ENCODE measurements at places on chromosomes 4 and X. TPM values are rescaled to one million over a fixed set of nuclear protein-coding genes. Genes with fewer than 3 reads are reported as not detected.

The SCFD2 gene
- 7.0 TPM for total RNA-seq

The GDPD2 gene
- total RNA-seq: 0.44 TPM

The SULT1B1 gene
- total RNA-seq: 0.24 TPM

The SSX3 gene
- not detected for total RNA-seq

The CEP135 gene
- 7.3 TPM for total RNA-seq

The DMRTC1 gene
- total RNA-seq: not detected

The FMR1NB gene
- not detected for total RNA-seq

The RNF4 gene
- total RNA-seq: 63.5 TPM

The CDS1 gene
- total RNA-seq: 37.3 TPM

The EGF gene
- 20.4 TPM for total RNA-seq

The CXCL11 gene
- not detected for total RNA-seq

The SPANXA2 gene
- total RNA-seq: 4.7 TPM

The CCNA2 gene
- 61.9 TPM for total RNA-seq

The ZXDA gene
- 2.4 TPM for total RNA-seq

The GAGE12F gene
- total RNA-seq: not detected

The S100P gene
- 837 TPM for total RNA-seq

DNA sequence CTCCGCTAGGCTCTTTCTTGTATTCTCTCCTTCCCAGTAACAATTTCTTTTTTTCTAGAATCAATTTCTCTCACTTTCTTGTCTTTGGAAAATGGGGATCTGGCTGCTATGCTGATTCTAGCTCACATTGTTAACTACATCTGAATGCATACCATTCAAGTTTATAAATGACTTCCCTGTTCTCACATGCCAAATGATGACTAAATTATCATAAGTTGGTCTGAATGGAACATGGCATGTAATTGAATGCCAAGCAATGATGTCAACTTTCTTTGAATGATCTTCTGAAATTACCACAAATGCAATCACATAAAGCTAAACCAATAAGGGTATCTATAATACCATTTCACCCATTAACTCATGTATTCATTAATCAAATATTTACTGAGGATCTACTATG lies 2.7 kb upstream of the ITM2A start:
- H3K36me3 ChIP-seq: no peaks in the 10 kb centered on the region
- no peak overlapping the region for H3K4me3 ChIP-seq
- no peak overlapping the region for H3K27ac ChIP-seq
- DNase-seq: no peak

DNA sequence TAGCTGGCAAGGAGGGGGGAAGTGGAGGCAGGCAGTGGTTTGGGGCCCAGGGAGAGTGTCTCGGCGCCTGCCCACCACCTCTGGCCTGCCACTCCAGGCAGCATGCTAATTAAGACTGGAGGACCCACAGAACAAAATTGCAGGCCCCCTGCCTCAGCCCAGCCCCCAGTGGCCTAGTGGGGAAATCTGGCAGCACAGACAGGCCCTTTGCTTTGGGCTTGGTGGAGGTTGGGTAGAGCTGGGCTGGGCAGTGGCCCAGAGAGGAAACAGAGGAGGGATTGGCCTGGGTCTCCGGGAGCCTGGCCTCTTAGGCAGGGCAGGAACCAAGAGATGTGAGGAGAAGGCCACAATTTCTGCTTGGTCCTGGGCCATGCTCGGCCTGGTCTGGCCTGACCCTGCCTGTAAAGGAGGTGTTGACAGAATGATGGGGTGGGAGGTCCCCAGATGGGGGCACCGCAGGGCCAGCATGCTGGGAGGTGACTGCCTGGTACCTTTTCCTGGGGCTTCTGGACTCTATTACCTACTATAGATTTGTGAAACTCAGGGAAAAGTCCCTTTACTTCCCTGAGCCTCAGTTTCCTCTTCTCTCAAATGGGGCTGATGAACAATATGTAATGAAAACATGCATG lies 92.4 kb upstream of the PJA1 start:
- H3K36me3 ChIP-seq: no peaks in the 10 kb centered on the region
- H3K27me3 ChIP-seq: peaks cover 5% of the 10 kb centered on the region
- no peak for DNase-seq
- no peak overlapping the region for H3K27ac ChIP-seq
- H3K4me3 ChIP-seq: no peak overlapping the region

DNA sequence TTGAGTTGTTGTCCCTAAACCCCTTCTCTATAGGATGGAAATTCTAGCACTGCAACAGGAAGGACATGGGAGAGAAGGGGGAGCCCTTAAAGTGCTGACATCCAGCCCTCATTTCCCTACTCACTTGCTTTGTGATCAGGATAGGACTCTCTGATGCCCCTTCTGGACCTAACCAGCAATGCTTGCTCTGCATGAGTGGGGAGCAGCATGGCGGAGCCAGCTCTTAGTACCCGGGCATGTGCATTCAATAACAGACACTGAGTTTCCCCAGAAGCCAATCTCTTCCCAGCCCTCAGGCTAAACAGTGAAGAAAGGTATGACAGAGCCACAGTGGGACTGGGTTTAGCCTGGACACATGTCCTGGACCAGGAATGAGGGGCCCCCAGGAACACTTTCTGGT lies 14.0 kb downstream of the SOD3 start:
- H3K4me1 ChIP-seq: no peaks in the 10 kb centered on the region
- H3K27me3 ChIP-seq: no peaks in the 10 kb centered on the region
- H3K36me3 ChIP-seq: no peaks in the 10 kb centered on the region
- H3K27ac ChIP-seq: no peak overlapping the region
- H3K4me3 ChIP-seq: no peak overlapping the region

GRCh38 chrX:50071494-50071893 lies 129.3 kb downstream of the AKAP4 start:
- no peaks in the 10 kb centered on the region for H3K27me3 ChIP-seq
- no peaks in the 10 kb centered on the region for H3K4me1 ChIP-seq
- DNase-seq: no peak
- H3K27ac ChIP-seq: no peak overlapping the region
- no peaks in the 10 kb centered on the region for H3K36me3 ChIP-seq

- no peak for DNase-seq
- no peaks in the 10 kb centered on the region for H3K36me3 ChIP-seq
- H3K4me1 ChIP-seq: peaks cover 37% of the 10 kb centered on the region
- no peak overlapping the region for H3K27ac ChIP-seq
These were observed 480 bp downstream of the USP46 start for GRCh38 chr4:52658641-52659000.

GRCh38 chrX:73903941-73904340 lies 340.9 kb downstream of the CHIC1 start:
- no peak overlapping the region for H3K27ac ChIP-seq
- DNase-seq: no peak
- no peaks in the 10 kb centered on the region for H3K27me3 ChIP-seq
- H3K4me3 ChIP-seq: no peak overlapping the region

DNA sequence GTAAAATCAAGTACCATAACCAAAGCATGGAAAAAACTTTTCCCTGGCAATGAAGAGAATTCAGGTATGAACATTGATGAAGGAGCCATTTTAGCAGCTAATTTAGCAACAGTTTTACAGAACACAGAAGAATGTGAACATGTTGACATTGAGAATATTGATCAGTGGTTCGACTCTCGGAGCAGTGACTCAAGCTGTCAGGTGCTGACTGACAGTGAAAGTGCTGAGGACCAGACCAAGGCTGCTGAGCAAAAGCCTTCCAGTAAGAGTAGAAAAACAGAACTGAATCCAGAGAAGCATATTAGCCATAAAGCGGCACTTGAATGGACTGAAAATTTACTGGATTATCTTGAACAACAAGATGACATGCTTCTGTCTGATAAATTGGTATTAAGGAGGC lies 2.8 kb downstream of the TIGD2 start:
- peaks cover 11% of the 10 kb centered on the region for H3K36me3 ChIP-seq
- H3K4me1 ChIP-seq: peaks cover 9% of the 10 kb centered on the region

DNA sequence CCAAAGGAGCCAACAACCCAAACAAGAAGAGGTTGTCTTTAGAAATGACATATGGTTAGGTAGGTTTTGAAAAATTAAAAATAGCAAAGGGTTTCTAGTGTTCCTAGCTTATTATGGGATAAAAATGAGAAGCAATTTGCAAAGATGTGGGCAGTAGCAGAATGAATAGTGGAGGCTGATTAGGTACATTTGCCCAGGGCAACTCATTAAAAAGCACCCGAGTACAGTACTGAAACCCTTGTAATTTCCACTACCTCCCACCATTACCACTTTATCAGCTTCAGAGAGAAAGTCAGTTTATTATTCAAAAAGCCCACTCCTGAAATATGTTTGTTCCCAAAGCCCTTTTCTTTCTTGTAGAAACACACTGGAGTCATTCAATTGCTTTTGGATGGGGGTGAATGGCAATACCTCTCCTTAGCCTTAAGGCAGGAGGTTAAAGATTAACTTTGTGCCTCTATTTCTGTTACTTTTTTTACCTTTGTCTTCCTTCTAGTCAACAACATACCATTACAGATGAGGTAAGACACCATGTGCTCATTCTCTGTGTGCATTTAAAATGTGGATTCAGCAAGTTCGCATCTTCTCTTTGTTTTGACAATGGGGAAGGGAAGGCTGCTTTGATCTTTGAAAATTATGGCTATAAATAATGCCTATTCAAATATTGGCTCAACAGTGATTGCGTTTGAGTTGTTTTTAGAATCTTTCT lies 353.8 kb upstream of the CASK start:
- H3K4me1 ChIP-seq: no peaks in the 10 kb centered on the region
- H3K27me3 ChIP-seq: no peaks in the 10 kb centered on the region
- H3K27ac ChIP-seq: no peak overlapping the region
- no peak for DNase-seq

GRCh38 chr4:123446865-123447474 lies 50.4 kb downstream of the SPRY1 start:
- no peaks in the 10 kb centered on the region for H3K36me3 ChIP-seq
- H3K4me3 ChIP-seq: no peak overlapping the region
- no peak overlapping the region for H3K27ac ChIP-seq
- H3K4me1 ChIP-seq: peaks cover 16% of the 10 kb centered on the region

GRCh38 chrX:43315622-43316021 lies 340.5 kb upstream of the MAOA start:
- no peak overlapping the region for H3K27ac ChIP-seq
- H3K36me3 ChIP-seq: no peaks in the 10 kb centered on the region
- H3K27me3 ChIP-seq: no peaks in the 10 kb centered on the region
- no peak for DNase-seq

DNA sequence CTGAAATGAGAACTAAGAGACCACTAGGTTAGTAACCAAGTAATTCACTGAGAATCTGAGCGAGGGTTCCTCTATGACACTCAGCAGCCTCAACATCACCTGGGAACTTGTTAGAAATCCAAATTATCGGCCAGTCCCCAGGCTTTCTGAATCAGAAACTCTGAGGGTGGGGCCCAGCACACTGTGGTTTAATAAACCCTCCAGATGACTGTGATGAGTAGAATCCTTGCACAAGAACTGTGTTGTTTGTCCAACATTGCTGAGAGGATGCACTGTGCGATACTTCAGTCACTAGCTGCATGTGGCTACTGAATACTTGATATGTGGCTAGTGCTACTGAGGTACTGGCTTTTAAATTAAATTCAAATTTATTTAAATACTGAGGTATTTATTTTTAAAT lies 243.9 kb downstream of the MAML3 start:
- no peaks in the 10 kb centered on the region for H3K27me3 ChIP-seq
- H3K4me1 ChIP-seq: peaks cover 32% of the 10 kb centered on the region
- H3K36me3 ChIP-seq: no peaks in the 10 kb centered on the region
- DNase-seq: no peak
- no peak overlapping the region for H3K27ac ChIP-seq

DNA sequence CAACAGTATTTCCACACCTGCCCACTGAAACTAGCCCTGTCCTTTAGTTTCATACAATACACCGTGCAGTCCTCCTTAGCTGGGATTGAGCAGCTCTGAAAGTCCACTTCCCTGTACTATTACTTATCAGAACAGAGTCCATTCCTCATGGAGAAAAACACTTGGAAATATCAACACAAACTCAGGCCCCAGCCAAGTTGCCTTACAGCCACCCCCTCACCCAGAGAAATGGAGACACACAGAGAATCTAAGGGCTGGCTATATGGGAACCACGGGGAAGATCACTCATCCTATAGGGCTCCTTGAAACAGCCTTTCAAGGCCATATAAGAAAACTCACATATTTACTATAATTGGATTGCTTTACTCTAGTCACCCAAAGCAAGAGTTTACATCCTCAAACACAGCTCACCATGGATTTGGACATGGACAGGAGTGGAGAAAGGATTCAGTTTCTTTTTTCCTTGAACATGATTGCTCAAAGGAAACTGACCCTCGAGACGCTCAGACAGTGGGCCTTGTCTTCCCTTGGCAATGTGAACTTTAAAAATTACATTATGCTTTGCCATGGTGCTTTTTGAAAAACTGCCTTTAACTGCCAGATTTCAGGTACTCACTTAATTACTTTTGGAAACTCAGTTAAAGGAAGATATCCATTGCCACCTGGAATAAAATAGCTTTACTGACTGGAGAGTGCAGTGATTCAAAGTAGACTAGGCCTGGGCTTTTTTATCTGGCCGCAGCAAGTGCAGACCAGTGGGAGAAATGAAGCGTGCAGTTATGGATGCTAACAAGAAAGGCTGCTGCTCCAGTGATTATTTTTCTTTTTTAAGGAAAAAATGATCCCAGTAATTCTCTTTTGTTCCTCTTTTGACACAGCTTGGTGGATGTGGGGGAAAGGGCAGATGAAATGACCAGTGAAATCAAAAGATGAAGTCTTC lies 1.6 kb downstream of the SCARB2 start:
- H3K27me3 ChIP-seq: no peaks in the 10 kb centered on the region
- peaks cover 50% of the 10 kb centered on the region for H3K4me1 ChIP-seq
- 0 out of 2 replicates have a peak, but pooled peaks cover 11% of the 10 kb centered on the region for H3K36me3 ChIP-seq

GRCh38 chrX:129824620-129825019 lies 19.1 kb downstream of the ZDHHC9 start:
- peaks cover 39% of the 10 kb centered on the region for H3K36me3 ChIP-seq
- no peaks in the 10 kb centered on the region for H3K4me1 ChIP-seq
- DNase-seq: no peak
- no peak overlapping the region for H3K27ac ChIP-seq
- H3K27me3 ChIP-seq: no peaks in the 10 kb centered on the region

DNA sequence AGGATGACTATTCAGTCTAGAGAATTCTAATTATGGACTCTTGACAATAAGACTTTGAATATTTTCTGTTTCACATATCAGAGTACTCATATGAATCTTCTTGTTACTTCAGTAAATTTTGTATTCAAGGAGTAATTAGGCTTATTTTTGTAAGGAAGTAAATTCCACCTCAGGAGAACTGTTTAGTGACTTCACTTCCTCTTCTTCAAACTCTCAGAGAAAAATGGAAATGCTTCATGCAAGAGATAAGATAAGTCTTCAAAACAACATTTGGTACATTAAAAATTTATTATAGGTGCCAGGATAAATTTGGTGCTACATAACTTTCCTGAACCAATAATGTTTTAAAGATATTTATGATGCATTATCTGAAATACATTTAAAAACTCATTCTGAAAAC lies 1421.9 kb downstream of the PCDH7 start:
- peaks cover 4% of the 10 kb centered on the region for H3K4me1 ChIP-seq
- no peaks in the 10 kb centered on the region for H3K27me3 ChIP-seq
- no peak for DNase-seq

DNA sequence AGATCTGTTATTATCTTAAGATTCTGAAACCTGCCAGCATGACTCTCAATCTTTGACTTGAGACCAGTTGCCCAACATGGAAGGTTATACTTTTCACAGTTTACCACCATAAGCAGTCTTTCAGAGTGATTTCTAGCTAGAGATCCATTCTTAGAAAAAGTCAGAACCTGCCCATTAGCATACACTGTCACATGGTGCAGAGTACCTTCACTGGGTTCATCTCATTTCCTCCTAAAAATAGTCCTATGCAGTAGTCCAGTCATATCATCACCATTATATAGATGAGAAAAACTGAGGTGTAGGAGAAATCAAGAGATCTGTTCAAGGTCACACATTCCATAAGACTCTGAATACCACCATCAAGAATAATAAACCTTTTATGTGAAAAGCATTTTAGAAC lies 153.6 kb downstream of the AR start:
- H3K27me3 ChIP-seq: no peaks in the 10 kb centered on the region
- H3K4me3 ChIP-seq: no peak overlapping the region
- H3K4me1 ChIP-seq: no peaks in the 10 kb centered on the region
- no peaks in the 10 kb centered on the region for H3K36me3 ChIP-seq
- no peak for DNase-seq
